Aorta (tissue), 5 donors: ENCODE measurements at places on chromosomes 13 and 19.

DNA sequence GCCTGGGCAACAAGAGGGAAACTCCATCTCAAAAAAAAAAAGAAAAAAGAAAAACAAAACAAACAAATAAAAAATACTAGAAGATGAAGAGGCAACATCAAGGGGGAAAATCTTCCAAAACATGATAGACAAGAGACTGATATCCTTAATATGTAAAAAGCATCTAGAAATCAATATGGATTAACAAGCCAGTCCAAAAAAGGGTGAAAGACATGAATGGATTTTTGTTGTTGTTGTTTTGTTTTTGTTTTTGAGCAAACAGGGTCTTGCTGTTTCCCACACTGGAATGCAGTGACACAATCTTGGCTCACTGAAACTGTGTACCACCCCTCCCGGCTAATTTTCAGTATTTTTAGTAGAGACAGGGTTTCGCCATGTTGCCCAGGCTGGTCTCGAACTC is 4.0 kb upstream of the TINCR start:
- DNase-seq = no peak

GRCh38 chr19:19321141-19321577 is 530 bp downstream of the MAU2 start:
- DNase-seq = no peak

DNA sequence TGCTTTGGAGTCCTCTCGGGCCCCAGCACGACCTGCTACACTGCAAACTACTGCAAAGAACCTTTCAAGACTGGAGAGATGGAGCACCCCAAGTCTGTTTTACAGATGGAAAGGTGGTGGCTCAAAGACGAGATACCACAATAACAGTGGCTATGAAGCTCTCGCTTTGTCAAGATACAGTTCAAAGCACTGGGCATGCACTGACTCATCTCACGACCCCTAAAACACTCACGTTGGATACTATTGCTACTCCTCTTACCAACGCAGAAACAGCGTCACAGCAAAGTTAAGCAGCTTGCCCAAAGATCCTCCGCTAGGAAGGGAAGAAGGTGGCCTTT is 24.0 kb upstream of the LAIR1 start:
- DNase-seq = no peak

DNA sequence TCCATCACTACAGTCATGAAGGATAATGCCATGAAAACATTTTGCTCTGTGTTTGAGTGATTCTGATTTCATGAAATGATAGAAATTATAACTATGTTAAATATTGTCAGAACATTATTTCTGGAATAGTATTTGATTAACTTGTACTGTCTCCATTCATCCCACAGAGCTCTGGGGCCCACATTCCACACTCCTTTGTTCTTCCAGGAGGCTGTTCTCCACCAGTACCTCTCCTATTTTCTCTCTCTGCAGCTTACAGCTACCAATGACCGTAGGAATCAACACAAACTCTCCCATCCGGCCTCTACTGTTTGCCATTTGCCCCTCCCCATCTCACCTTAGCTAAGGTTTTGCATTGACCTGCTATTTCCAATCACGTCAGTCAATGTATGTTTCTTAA is 240.9 kb downstream of the LMO7 start:
- DNase-seq = no peak

DNA sequence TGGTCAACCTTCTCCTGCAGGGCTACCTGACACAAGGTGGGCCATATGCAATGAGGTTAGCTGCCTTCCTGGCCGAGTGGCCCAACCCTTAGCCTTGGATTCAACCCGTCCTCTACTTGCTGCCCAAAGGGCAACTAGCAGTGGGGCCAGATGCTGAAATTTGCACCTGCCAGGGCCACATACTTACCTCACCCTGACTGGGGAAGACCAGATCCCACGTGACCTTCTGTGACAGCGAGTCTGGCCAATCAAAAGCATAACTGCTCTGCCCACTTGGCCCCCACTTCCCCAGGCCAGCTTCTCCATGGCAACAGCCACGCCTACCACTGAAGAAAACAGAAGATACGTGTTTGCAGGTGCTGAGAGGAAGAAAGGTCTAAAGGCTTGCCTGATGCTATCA is 10.9 kb downstream of the PEG3 start:
- DNase-seq = no peak

GRCh38 chr13:105363261-105364190 is 1171.9 kb downstream of the EFNB2 start:
- DNase-seq = no peak

DNA sequence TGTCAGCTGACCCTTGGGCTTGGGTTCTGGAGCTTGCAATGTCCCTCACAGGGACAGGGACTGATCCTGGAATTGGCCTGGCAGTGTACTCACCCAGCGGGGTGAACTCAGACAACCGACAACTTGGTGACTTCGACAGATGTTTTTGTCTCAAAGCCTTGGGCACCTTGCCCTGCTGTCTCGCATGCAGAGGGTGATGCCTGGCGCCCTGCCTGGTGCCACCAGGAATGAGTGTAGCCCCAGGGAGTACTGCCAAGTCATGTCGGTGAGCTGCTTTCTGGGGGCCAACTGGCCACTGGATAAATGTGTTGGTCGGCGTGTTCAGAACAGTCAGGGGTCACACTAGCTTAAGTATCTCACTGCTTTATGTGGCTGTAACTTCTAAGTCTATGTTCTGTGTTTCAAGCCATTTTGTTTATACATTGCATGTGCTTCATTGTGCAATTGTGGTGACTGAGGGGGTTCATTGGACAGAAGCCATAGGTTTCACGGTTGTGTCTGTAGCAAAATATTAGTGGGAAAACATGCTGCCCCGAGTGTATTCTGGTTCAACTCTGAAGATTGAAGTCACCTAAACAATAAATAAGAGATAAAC is 96.3 kb upstream of the TNFSF11 start:
- no peak for DNase-seq

GRCh38 chr13:35871561-35871960 is 259.6 kb downstream of the DCLK1 start:
- DNase-seq = no peak

GRCh38 chr19:10422046-10422461 is 1.7 kb downstream of the PDE4A start:
- DNase-seq = no peak

DNA sequence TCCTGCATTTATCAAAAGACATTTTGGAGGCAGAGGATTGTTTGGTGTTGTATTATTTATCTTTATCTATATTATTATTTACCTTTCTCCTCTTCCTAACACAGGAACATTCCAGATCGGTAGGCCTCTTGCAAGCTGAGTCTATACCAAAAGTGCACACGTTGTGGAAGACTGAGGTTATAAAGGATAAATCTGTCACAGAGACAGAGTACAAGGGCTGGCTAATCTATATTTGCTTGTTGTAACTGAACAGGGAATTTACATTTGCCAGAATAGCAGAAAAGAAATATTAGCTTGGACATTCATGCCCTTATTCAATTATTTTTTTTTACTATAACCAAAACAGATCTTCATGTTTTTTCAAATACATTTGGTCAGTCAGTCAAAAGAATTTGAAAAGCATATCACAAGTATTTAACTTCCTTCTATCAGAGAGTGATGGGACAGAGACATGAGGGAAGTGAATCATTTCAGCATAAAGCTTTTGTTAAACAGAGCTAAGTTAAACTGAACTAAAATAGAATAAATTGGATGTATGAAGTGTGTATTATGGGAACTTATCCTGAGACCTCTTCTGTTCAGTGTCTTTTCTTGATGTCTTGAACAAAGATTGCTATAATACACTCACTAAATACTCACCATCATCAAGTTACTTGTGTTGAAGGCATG is 352.5 kb downstream of the DNAJC15 start:
- no peak for DNase-seq

DNA sequence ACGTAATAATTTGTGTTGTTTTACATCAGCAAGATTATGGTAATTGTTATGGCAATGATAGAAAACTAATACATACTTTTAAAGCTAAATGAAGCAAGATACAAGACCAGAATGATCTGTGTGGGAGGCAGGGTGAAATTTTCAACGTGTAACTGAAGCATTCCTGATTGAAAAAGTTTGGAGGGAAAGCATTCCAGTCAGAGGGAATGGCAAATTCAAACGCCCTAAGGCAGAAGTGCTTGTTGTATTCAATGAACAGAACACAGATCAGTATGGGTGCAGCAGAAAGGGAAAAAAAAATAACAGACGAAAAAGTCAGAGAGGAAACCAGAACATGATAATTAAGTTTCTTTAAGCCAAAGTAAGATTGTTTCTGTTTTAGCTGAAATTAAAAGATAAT is 928.5 kb upstream of the SLITRK1 start:
- DNase-seq = no peak

DNA sequence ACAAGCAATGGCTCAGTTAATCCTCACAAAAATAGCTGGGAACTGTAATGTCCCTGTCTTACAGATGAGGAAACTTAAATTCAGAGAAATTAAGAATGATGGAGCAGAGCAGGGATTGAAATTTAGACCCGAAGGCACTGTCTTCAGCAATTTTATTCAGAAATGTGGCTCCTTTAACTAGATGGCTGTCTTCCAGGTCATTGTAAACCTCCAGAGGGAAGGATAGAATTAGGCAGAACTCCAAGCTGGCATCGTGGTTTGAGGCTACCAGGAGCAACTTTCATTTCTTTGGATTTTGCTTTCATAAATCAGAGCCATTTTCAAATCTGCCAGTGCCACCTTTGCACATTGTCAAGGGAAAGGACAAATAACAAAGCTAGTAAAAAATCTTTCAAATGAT is 339.0 kb downstream of the DCT start:
- no peak for DNase-seq

DNA sequence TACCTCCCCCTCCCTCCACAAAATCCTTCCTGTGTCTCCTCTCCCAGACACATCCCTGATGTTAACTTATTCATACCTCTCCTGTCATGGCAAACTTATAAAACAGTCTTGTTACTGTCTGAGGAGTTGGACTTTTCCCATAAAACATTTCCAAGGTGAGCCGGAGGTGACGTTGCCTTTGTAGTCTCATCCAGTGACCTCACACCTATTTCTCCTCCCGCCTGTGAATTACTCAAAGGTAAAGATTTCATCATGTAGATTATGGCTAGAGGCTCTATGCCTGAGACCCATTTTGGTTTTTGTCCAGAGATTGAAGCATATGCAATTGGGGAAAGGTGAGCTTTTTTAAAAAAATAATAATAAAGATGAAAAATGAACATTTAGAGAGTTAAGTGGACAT is 529.0 kb downstream of the MYO16 start:
- DNase-seq = no peak

GRCh38 chr13:96680898-96681297 is 313.4 kb downstream of the OXGR1 start:
- no peak for DNase-seq

- peak; percentile 98 for DNase-seq
Observed at GRCh38 chr19:8361921-8362793, 1.8 kb upstream of the ANGPTL4 start.

DNA sequence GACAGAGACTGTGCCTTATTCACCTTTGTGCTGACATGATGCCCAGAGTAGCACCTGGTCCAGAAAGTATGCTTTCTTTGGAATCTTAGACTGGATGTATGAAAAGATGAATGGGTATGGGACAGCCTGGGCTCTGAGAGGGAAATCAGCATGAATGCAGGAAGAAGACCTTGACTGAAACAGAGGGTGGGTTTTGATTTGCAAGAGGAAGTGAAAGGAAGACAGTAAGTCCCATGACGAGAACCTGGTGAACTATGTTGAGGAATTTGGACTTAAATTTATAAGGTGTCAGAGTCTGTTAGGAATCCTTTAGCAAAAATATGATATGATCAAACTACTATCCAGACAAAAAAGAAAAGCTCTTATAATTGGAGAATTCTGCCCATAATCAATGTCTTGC is 301.9 kb downstream of the SPRY2 start:
- DNase-seq = no peak

DNA sequence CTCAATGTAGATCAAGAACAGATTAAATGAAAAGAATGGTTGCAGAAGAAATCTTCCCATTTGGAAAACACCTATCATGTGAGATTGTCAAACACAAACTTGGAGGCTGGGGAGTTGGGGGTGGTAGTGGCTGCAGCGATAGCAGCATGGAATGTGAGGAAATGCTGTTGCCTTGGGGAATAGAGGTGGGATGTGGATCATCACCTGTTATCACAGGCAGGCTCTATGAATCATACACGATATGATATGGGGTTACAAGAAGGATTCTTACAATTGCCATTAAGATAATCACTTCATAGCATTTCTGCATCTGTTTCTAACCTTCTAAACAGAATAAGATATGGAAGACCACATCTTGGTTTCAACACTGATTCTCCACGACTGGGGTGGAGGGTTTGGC is 88.7 kb downstream of the RNASEH2B start:
- no peak for DNase-seq

DNA sequence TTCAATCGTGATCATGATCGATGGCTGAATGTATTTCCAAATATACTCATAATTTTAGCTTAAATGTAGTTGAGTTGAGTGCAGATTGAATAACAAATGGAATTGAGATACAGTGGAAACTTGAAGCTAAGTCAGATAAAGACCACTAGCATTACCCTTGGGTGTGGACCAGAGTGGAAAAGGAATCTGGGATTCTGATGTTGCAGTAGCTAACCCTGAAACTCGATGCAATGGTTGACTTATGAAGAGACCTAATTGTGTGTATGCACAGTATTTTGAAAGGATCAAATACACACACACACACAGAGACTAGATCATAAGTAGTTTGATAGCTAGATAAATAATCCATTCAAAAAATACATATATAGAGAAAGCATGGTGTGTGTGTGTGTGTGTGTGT is 135.8 kb downstream of the RXFP2 start:
- no peak for DNase-seq

GRCh38 chr19:49497789-49498103 is 1.5 kb downstream of the RPS11 start:
- no peak for DNase-seq

GRCh38 chr13:88464851-88465250 is 793.7 kb downstream of the SLITRK5 start:
- no peak for DNase-seq

- no peak for DNase-seq
Observed at GRCh38 chr19:13958043-13958442, 5.7 kb downstream of the DCAF15 start.

- DNase-seq = no peak
Observed at GRCh38 chr19:3283246-3283751, 58.8 kb downstream of the CELF5 start.

DNA sequence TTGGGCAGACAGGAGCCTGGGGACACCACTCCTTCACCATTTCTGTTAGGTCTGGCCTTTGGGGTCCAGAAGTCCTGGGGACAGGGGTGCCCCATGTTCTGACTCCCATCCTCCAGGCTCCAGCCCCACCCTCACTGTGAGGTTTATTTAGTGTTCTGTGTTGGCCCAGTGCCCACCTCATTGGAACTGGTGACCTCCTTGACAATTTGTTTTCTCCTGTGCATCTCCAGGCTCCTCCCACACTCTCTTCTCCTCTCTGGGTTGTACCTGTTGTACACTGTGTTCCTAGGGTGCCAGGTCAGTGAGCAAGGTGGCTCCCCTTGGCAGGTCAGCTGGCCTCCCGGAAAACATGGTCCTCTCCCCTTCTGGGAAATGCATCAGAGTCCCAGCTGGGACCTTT is 110.8 kb downstream of the ZNF536 start:
- no peak for DNase-seq

- DNase-seq = no peak
Observed at GRCh38 chr13:111325941-111326620, 5.6 kb downstream of the TEX29 start.

GRCh38 chr13:66482836-66483235 is 747.3 kb downstream of the PCDH9 start:
- no peak for DNase-seq

GRCh38 chr19:53867225-53868090 is at the start of gene MYADM:
TSS of gene MYADM (plus strand) at chr19:53867883. CDS start at chr19:53873530, 5,647 bp downstream.
- peak; percentile 100 for DNase-seq
